ENCODE measurements at places on chromosomes 11 and 22. TPM values are rescaled to one million over a fixed set of nuclear protein-coding genes. Genes with fewer than 3 reads are reported as not detected.

TPBGL gene
- total RNA-seq = 8.3 TPM

TMEM41B gene
- total RNA-seq = 54.6 TPM

FAT3 gene
- 9.6 TPM for total RNA-seq

MIOX gene
- total RNA-seq = not detected

NLRX1 gene
- 18.8 TPM for total RNA-seq

TRIM6 gene
- total RNA-seq = 4.8 TPM

OR4A47 gene
- total RNA-seq = not detected

CST6 gene
- 0.36 TPM for total RNA-seq

LRRC56 gene
- total RNA-seq = 9.1 TPM

OSBP gene
- total RNA-seq = 49.0 TPM

PATE4 gene
- 3.1 TPM for total RNA-seq

- no peaks in the 10 kb centered on the region for H3K27me3 ChIP-seq
- H3K27ac ChIP-seq = peak overlapping the region; percentile 73
- peak; percentile 68 for DNase-seq
- peak overlapping the region; percentile 8 for H3K4me3 ChIP-seq
- no peaks in the 10 kb centered on the region for H3K36me3 ChIP-seq
Measured at GRCh38 chr11:76752321-76753143, 30.6 kb upstream of the TSKU start.

DNA sequence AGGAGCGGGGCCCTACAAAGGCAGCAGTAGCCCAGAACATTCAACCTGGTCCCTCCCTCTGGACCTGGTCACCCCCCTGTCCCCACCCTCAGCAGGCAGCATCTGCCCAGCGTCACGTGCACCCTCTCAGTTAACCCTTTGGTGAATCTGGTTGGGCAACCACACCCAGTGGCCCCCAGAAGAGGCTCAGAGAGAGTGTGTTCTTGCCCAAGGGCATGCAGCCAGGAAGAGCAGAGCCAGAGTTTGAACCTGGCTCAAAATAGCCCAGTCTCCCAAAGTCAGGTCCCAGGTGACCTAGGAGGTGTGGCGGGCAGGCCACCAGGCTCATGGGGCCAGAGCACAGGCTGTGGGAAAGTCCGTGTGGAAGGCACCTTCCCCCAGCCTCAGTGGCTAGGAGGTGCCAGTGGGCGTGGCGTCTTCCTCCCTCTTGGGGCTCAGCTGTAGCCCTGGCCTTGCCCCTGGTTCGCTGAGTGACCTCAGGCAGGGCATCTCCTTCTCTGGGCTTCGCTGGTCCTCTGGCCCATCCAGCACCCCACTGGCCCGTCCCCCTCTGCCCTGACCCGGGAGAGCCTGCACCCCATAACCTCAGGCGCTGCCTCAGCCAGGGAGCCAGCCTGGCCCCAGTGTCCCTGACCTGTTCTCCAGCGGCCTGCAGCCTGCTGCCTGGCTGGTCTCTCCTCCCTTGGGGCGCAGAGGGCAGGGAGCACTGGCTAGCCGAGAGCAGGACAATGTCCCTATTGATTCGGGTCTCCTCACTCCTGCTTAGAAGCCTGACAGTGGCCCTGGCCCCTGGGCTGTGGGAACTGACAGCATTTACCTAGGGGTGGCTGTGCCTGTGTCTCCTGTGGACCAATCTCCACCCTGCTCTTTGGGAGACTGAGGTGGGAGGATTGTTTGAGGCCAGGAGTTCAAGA, 7.0 kb downstream of the ALDH3B1 start:
- H3K36me3 ChIP-seq = no peaks in the 10 kb centered on the region
- no peaks in the 10 kb centered on the region for H3K27me3 ChIP-seq
- H3K27ac ChIP-seq = no peak overlapping the region
- no peak for DNase-seq
- H3K4me3 ChIP-seq = no peak overlapping the region

- no peaks in the 10 kb centered on the region for H3K36me3 ChIP-seq
- H3K4me3 ChIP-seq = no peak overlapping the region
- no peaks in the 10 kb centered on the region for H3K27me3 ChIP-seq
- no peaks in the 10 kb centered on the region for H3K4me1 ChIP-seq
- H3K27ac ChIP-seq = no peak overlapping the region
- DNase-seq = no peak
Measured at GRCh38 chr11:104965735-104966134, 2.6 kb downstream of the CASP4 start.

DNA sequence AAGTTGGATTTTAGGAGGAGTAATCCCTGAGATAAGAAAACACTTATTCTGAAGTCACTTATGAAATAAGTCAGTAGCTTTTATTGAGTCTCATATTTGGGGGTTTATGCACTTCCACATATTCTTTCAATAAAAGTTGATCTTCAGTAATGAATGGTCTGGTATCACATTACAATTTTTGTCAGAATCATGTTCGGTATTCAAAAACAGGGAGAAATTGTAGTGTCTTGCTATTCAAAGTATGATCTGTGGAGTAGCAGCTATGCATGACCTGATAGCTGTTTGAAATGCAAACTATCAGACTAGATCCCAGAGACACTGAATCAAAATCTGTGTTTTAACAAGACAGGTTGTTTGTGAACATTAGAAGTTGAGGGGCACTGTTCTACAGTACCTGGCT, 857.6 kb downstream of the METTL15 start:
- H3K27me3 ChIP-seq = no peaks in the 10 kb centered on the region
- no peak overlapping the region for H3K4me3 ChIP-seq
- H3K4me1 ChIP-seq = no peaks in the 10 kb centered on the region

DNA sequence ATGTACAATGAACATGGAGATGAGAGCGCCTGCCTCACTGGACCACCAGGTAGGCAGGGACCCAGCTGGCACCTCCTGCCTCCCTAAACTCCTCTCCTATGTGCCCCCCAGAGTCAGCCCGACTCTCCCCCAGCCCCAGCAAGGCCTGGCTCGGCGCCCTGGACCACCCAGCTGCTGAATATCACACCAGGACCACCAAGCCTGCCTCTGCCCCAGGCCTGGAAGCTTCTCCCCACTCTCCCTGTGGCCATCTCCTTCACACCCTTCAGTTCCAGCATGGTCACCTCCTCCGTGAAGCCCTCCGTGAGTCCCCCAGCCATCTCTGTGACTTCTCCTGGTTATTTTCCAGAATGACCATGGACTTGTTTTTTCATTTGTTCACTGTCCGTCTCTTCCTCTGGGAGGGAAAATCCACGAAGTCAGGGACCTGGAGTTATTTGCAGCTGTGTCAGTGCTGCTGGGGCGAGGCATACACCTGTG, 6.4 kb upstream of the LSP1 start:
- no peak for DNase-seq
- no peak overlapping the region for H3K27ac ChIP-seq
- no peaks in the 10 kb centered on the region for H3K27me3 ChIP-seq
- no peaks in the 10 kb centered on the region for H3K4me1 ChIP-seq
- no peaks in the 10 kb centered on the region for H3K36me3 ChIP-seq

GRCh38 chr11:66190786-66191185, 77.7 kb upstream of the RAB1B start:
- no peaks in the 10 kb centered on the region for H3K4me1 ChIP-seq
- no peaks in the 10 kb centered on the region for H3K36me3 ChIP-seq
- no peak overlapping the region for H3K4me3 ChIP-seq
- no peaks in the 10 kb centered on the region for H3K27me3 ChIP-seq
- peak overlapping the region; percentile 64 for H3K27ac ChIP-seq
- no peak for DNase-seq

DNA sequence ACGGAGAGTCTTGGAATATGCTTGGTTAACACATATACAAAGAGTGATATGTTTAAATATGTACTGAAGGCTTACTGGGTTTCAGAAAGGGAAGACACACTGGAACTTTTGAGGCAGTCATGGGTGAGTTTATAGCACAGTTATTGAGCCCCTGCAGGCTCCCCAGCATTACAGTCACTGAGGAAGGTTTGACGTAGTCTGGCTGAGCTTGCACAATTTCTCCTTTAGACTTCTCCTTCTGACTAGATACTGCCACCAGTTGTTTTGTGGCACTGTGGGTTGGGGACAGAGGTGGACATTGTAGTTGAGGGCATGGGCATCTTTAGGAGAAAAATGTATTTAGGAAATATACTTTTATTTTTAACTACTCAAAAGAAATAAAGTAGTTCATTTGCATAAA, 285.4 kb downstream of the C11orf87 start:
- no peak overlapping the region for H3K27ac ChIP-seq
- no peaks in the 10 kb centered on the region for H3K36me3 ChIP-seq
- DNase-seq = no peak
- H3K4me3 ChIP-seq = no peak overlapping the region
- H3K4me1 ChIP-seq = no peaks in the 10 kb centered on the region

DNA sequence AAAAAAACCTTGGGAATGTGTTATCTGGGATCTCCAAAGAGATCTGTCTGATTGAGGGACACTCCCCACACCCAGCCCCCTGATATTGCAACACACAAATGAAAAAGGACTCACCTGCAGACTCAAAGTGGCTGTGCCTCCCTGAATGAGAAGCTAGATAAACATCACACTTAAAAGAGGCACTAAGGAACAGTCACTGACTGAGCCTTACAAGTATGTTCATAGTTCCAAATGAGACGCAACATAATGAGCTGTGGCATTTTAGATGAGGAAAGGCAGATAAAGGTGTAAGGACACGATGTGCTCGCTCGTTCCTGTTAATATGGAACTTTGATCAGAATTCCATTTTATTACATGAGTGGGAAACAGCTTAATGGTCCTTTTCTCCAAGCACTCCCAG, 21.0 kb upstream of the CFAP300 start:
- no peaks in the 10 kb centered on the region for H3K27me3 ChIP-seq
- no peak for DNase-seq
- no peaks in the 10 kb centered on the region for H3K36me3 ChIP-seq
- no peaks in the 10 kb centered on the region for H3K4me1 ChIP-seq
- H3K27ac ChIP-seq = no peak overlapping the region

DNA sequence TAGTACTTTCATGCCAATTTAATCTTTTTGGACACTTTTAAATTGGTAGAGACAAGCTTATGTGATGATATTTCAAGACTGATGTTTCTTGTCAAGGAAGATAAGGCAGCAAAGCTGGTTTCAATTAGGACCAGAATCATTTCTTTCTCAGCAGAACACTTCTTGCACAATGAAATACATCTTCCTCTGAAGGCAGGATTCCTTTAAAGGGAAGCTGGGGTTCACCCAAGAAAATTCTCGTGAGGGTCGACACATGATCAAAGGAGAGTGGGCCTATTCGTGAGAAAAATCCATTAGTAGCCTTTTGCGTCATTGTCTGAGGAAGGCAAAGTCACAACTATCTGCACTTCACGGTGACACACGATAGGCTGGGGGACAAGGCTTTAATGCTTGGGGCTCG, 17.6 kb downstream of the TTC12 start:
- DNase-seq = no peak
- no peak overlapping the region for H3K27ac ChIP-seq
- no peak overlapping the region for H3K4me3 ChIP-seq
- no peaks in the 10 kb centered on the region for H3K27me3 ChIP-seq
- H3K4me1 ChIP-seq = no peaks in the 10 kb centered on the region

GRCh38 chr22:26722159-26722558, 64.8 kb downstream of the MIAT start:
- no peak for DNase-seq
- no peaks in the 10 kb centered on the region for H3K36me3 ChIP-seq
- no peaks in the 10 kb centered on the region for H3K27me3 ChIP-seq
- H3K27ac ChIP-seq = no peak overlapping the region
- no peaks in the 10 kb centered on the region for H3K4me1 ChIP-seq
- H3K4me3 ChIP-seq = no peak overlapping the region

- no peaks in the 10 kb centered on the region for H3K36me3 ChIP-seq
- no peaks in the 10 kb centered on the region for H3K27me3 ChIP-seq
- DNase-seq = no peak
- H3K4me1 ChIP-seq = no peaks in the 10 kb centered on the region
- H3K4me3 ChIP-seq = no peak overlapping the region
Measured at GRCh38 chr11:73173755-73174494, 31.8 kb upstream of the FCHSD2 start.

- no peaks in the 10 kb centered on the region for H3K36me3 ChIP-seq
- H3K27me3 ChIP-seq = no peaks in the 10 kb centered on the region
- no peaks in the 10 kb centered on the region for H3K4me1 ChIP-seq
- H3K27ac ChIP-seq = no peak overlapping the region
Measured at GRCh38 chr22:23233752-23234408, 53.6 kb downstream of the BCR start.

DNA sequence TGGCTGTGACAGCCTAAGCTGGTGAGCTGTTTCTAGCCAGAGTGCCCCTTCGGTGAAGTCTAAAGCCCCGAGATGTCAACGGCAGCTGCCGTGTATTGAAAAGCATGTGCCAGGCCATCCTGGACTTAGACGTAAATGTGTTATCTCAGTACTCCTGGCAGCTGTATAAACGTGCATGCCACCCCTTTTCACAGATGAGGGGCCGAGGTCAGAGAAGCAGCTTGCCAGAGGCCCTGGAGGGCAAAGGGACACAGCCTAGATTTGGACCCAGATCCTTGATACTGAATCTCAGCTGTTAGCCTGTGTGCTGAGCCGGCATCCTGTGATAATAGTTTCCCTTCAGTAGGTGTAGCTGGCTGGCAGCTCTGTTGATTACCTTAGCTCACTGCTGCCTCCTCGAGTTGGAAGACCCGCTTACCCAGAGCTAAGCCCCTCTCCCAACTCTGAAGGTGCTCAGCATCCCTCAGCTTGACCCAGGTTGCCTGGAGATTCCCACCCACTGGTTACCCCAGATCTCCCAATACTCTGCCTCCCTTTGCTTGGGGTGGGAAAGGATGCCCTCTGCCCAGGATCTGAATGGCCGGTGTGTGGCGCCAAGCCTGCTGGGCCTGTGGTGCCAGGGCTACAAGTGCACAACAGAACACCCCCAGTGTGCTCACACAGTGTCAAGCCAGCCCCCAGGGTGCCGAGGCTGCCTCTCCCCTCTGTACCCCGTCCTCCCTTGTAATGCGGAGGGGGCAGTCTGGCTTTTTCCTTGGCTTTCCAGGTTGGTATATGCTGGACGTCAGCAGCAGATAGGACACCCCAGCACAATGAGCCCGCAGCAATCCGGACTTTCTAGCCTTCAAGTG, 59.8 kb upstream of the WNT7B start:
- no peaks in the 10 kb centered on the region for H3K27me3 ChIP-seq
- H3K36me3 ChIP-seq = no peaks in the 10 kb centered on the region
- DNase-seq = peak; percentile 44
- peak overlapping the region; percentile 64 for H3K4me3 ChIP-seq

GRCh38 chr11:118148240-118148639, 4.4 kb downstream of the SCN4B start:
- no peak for DNase-seq
- H3K27ac ChIP-seq = no peak overlapping the region
- H3K4me1 ChIP-seq = peaks cover 10% of the 10 kb centered on the region
- no peaks in the 10 kb centered on the region for H3K36me3 ChIP-seq
- H3K27me3 ChIP-seq = no peaks in the 10 kb centered on the region

- no peak overlapping the region for H3K4me3 ChIP-seq
- DNase-seq = no peak
- no peaks in the 10 kb centered on the region for H3K36me3 ChIP-seq
- no peaks in the 10 kb centered on the region for H3K27me3 ChIP-seq
- H3K4me1 ChIP-seq = no peaks in the 10 kb centered on the region
Measured at GRCh38 chr22:33083212-33083611, 25.0 kb upstream of the SYN3 start.

- no peaks in the 10 kb centered on the region for H3K27me3 ChIP-seq
- no peak overlapping the region for H3K27ac ChIP-seq
- no peaks in the 10 kb centered on the region for H3K4me1 ChIP-seq
- H3K4me3 ChIP-seq = no peak overlapping the region
Measured at GRCh38 chr22:29707010-29707409, 12.8 kb upstream of the CABP7 start.

Data from prostate gland (tissue), 2 donors.